Hypothalamus (tissue), 51 donors: ENCODE measurements at places on chromosomes 3 and 15.

- no peak for DNase-seq
Measured at GRCh38 chr3:8838234-8838633, 68.8 kb upstream of the OXTR start.

DNA sequence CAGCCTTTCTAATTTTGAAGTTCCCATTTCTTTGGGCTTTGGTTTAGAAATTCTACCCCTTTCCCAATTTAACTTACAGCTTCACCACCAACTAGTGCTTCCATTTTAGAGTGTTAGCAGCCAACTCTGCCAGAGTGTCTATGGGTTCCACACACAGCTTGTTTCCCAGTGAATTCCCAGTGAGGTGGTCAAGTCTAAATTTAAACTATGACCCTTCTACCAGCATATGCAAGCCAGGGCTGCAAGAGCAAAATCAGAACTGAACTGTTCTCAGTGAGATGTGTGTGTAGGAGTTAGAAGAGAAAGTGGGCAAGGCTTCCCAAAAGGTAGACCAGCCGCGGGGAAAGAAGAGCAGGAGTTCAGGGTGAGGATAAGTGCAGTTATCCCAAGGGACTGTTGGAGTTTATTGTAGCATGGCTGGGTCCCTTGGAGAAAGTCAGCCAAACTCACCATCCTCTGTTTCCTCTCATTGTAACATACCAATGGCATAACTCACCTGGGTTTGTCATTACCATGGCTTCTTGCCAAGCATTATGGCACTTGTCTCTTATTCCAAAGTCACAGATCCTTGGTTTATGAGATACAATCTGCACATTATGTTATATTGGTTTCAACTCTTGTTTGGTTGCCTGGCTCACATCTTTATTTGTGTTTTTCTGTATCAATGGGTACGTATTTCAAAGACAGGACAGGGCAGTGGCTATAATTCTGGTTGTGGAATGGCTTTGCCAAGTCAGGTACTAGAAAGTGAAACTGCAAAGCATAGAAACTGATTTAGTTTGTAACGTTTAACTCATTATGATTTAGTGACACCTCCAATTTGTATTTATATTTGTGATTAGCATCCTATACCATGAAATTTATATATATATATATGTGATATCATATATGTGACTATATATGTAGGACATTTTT, 130.2 kb upstream of the UMPS start:
- no peak for DNase-seq

- no peak for DNase-seq
Measured at GRCh38 chr3:57910990-57911389, 97.2 kb upstream of the FLNB start.

DNA sequence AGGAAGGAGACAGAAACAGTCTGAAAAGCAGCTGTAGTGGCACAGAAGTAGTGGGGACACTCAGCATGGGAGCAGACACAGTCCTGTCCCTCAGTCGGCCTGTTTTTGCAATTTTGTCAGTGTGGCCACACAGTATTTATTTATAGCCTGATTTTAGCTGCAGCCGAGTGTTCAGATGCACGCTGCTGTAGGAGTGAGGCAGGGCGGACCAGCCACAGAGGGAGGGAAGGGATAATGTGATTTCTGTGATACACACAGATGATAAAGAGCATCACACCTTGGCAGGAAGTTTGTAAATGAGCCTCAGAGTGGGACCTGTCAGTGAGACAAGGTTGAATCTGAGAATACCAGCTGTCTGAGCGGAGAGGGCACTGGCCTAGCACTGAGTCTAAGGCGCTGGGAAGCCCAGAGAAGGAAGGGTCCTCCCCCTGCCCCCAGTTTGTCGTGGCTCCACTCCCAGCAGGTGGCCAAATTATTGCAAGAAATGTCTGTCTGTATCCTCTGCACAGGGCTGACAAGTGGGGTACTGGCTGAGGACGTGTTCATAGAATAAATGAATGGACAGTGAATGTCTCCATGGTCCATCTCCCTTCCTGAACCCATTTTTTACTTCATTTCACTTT, 3.8 kb downstream of the PSTPIP1 start:
- no peak for DNase-seq

DNA sequence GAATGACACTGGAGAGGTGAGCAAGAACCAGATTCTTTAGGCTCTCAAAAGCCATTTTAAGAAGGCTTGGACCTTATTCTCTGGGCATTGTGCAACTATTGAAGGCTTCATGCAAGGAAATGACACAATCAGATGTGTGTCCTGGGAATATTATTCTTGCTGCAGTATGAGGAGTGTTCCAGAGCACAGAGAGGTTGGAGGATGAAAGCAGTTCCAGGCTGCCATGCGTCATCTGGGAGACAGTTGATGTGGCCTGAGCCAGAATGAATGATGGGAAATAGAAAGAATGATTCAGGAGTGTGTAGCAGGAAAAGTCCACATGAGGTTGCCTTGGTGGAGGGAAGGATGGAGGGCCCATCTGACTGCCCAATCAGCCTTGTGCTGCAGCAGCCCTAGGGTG, 123.1 kb downstream of the CHCHD6 start:
- DNase-seq = no peak

DNA sequence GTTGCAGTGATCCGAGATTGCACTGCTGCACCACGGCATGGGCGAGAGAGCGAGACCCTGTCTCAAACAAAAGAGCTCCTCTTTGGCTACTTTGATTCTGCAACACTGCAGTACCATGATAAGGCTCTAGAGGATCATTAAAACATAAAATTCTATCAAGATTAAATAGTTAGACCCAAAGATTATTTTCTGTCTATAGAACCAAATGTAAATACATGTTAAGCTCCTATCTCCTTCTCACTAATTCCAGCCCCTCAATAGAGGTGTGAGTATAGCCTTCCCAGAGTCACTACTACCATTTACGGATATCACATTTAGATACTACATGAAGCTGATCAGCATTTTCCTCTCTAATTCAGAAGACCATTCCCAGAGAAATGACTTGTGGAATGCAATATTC, 4.3 kb upstream of the MUC13 start:
- DNase-seq = no peak

- DNase-seq = no peak
Measured at GRCh38 chr3:101926594-101927105, 77.3 kb downstream of the NFKBIZ start.
